Fibroblast of skin of right quadriceps (primary cell): ENCODE measurements at places on chromosomes 7 and 10.

GRCh38 chr7:158067931-158068482, 519.6 kb downstream of the PTPRN2 start:
- DNase-seq = no peak

DNA sequence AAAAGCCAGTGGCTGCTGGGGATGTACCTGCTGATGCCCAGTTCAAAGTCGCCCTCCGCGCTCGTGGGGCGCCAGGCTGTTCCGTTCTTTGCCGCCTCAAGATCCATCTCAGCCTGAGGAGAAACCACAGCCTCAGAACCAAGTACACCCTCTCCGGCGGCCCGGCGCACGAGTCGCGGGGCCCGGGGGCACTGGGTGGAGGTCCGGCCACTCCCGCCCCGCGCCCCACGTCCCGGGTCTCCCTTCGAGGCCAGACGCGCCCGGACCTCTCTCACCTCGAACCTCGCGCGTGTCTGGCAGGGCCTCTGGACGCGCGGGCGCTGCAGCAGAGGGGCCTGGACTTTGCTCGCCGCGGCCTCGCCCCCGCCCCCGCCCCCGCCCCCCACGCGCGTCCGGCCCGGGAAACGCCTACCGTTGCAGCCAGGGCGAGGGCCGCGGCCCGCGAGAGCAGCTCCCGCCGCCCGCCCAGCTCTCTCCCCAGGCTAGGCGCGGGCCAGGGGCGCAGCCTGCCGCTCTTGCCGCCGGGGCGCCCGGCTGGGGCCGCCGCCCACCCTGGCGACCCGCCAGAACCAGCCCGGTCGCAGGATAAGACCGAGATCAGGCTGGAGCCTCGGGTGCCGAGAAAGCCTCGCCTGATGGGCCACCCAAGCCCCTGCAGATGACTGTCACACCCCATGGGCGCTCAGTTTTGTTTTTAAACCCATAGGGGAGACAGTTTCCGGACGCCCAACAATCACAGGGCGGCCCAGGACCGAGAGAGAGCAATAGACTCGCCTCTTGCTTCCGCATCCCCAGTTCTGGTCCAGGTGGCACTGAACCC, at the start of gene ABCB4:
Gene ABCB4 (minus strand): TSS at position 322 of the 820 bp plus-strand sequence. CDS start 215 bp downstream, at position 107.
- DNase-seq = peak; percentile 11

DNA sequence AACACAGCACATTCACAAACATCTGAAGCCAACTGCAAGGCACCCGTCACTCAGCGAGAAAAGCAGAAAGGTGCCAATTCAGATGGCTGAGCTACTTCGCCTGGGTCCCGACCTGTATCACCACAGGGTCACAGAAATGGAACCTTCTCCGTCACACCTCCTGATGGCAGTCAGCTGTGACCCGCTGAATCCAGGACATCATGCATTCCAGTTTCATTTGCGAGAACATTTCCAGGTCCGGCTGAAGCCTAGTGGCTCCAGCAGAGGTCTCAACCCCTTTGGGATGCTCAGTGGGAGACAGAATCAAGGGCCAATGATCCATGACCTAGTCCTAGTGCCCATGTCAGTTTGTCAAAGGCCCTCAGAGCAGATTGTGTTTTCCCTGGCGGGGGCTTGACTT, 193.6 kb upstream of the KLF14 start:
- no peak for DNase-seq

DNA sequence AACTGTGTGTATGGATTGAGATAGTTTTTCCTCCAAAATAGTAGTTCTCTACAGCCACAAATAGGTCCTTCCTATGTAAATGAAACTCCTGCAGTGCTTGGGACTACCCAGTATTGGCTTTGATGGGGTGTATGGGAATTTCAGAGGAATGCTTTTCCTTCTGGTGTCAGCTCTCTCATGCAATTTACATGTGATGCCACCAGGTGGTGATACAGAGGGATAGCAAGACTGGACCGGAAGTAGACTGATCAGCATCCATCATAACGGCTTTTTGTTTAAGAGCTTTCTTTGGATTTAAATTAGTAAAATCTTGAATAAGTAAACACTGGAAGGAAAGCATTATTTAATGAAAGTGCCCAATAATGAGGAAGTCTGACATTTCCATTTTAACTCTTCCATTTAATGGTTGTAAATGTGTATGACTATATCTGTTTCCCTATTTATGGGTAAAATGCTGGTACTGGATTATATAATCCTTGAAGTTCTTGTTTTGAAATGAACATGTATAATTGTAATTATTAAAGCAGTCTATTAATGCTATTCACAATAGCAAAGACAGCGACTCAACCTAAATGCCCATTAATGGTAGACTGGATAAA, 22.7 kb downstream of the DYNC1I1 start:
- DNase-seq = peak; percentile 3

GRCh38 chr7:18354108-18355085, 141.2 kb upstream of the HDAC9 start:
- DNase-seq = no peak

GRCh38 chr10:37975401-37975991, 951 bp downstream of the ZNF25 start:
- DNase-seq = peak; percentile 11

DNA sequence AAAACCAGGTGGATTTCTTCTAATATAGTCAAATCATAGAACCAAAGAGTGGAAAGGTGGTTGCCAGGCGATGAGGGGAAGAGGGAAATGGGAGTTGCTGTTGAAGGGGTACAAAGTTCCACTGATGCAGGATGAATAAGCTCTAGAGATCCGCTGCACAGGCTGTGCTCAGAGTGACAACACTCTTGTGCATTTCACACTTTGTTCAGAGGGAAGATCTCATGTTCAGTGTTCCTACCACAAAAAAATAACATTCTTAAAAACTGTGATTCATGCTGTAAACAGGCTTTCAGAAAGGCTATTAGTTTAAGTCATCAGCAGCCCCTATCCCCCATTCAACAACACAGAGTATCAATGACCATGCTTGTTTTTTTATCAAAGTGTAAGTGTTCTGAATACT, 213.8 kb downstream of the COBL start:
- peak; percentile 25 for DNase-seq

GRCh38 chr10:124291001-124291701, 127.6 kb downstream of the OAT start:
- no peak for DNase-seq

DNA sequence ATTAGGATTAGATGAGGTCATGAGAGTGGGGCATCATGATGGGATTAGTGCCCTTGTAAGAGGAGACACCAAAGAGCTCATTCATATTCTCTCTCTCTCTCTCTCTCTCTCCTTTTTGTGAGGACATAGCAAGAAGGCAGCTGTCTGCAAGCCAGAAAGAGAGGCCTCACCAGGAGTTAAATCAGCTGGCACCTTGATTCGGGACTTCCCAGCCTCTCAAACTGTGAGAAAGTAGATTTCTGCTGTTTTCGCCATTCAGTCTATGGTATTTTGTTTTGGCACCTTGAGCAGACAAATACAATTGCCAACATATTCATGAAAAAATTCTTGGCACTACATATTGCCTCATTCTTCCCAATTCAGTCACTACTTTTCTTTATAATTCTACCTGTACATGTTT, 20.6 kb upstream of the ATAD1 start:
- no peak for DNase-seq

DNA sequence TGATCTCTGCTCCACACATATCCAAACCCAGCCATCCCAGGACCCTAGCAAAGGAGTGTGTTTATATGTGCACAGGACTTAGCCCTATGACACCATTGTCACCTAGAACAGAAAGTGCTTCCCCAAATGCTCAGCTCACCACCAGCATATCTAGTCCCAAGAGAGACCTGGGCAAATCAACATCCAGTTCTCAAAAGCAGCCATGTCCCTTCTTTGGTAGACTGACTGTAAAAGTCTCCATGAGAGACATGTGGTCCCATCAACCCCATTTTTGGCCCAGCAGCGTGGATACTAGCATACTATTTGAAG, 20.9 kb upstream of the ARHGAP22 start:
- no peak for DNase-seq

GRCh38 chr10:119803264-119803663, 69.4 kb downstream of the MCMBP start:
- peak; percentile 80 for DNase-seq

DNA sequence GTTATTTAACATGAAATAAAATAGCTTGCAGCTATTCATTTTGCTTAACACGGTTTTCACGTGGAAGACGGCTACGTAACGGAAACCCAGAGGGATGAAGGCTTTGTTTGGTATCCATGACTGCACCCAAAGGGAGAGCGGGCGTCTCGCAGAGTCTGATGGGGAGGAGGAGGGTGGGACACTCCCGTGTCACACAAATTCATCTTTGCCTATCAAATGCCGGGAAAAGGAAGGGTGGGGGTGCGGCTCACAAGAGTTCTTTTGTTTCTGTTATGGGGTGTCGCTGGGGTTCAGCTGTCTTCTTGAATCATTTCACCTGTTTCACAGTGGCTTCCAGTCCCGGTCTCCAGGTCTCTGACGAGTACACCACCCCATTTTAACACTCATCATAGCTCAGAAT, 108.5 kb downstream of the ZRANB1 start:
- DNase-seq = no peak

- no peak for DNase-seq
Observed at GRCh38 chr7:1496531-1497292, 7.5 kb downstream of the INTS1 start.

DNA sequence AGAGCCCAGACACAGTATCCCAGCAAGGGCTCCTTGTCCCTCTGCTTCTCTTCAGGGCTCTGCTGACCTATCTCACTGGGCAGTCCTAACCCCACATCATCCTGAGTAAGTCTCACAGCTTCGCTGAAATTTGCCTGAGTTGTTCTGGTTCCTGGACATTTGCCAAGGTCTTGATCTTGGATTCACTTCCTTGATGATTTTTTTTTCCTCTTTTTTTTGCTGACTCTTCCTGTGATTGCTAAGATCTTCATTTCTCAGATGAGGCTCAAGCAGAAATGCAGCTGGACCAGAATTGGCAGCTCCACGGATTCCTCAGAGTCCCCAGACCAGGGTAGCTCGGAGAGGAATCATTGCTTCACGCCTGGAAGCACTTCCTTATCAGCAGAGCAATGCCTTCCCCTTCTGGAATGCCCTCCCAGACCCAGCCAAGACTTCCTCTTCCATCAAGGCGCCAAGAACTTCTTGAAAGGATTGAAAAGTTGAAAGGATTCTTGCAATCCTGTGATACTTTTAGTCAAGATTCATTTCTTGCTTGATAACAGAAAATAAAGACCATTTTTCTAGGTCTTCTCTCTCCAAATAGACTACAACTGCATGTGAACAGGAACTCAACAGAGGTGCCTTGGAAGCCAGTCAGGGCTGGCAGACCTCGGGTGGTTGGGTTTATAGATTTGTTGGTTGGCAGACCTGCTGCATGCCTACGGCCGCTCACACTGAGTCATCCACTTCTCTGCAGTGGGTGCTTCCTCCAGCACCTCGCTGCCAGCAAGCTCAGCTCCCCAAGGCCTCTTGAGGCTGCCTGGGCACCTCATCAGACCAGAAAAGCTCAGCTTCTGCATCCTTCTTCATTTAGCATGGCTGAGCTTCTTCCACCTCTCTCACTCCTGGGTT, 8.8 kb upstream of the AFAP1L2 start:
- DNase-seq = peak; percentile 20

- DNase-seq = no peak
Observed at GRCh38 chr7:101140746-101141382, 13.4 kb upstream of the AP1S1 start.

GRCh38 chr7:20327055-20327454, 3.6 kb upstream of the ITGB8 start:
- DNase-seq = peak; percentile 51

DNA sequence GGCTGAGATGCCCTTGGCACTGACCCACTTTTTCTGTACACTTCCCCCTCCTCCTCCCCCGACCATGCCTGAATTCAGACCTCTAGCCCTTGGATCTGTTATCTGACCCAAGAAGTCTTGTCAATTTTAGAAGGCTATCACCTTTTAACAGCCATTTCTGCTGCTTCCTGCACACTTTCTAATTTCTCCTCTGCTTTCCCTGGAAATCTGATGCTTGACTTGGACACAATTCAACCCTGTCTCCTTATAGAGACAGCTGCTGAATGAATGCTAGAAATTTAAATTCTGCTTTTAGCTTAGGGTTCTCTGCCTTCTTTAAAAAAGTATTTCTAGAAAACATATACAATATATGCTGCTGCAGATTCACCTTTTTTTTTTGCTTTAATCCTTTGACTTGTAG, 417.9 kb upstream of the KLF6 start:
- no peak for DNase-seq

DNA sequence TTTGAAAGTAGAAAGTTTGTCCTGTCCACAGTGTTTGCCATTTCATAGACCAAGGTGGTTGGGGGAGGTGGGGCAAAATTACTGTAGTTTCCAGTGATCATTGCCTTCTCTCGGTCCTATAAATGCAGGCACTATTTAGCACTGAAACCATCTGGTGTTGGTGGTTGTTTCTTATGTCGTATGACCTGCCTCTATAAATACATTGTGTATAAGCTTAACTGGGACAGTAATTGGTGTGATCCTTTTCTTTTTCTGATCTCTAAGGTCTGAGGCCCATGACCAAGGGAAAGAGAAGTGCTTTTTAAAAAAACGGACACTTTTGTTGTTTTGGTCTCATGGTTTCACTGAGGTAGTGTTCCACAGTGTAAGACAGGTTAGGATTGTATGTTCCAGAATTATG, 63.1 kb downstream of the AUTS2 start:
- DNase-seq = no peak

DNA sequence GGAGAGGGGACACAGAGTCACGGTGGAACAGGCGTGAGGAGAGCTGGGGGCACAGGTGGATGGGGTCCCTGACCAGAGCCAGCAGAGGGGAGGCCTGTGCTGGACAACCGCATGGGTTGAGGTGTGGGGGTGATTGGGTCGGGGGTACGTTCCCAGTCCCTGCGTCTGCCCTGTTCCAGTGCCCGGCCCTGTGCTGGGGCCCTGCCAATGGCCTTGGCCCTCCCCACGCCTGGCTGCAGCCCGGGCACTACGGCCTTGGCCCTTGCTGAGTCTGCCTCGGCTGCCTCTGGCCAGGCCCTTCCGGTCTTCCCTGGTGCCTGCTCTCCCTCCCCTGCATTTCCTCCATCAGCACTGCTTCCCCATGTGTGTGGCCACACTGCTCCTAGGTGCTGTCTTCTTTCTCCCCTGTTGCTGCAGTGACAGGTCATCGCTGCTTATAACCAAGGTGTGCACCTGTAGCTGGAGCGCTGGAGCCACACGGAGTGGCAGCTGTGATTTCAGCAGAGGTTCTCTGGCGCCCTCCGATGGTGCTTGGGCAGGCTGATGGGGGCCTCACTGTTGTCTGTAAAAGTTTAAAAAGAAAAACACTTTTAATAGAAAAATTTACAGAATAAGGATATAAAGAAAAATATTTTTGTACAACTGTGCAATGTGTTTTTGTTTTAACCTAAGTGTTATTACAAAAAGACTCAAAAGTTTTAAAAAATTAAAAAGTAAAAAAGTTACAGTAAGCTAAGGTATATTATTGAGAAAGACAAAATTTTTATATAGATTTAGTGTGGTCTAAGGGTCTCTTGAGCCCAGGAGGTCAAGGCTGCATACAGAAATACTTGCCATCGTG, 45.2 kb upstream of the BHLHA15 start:
- DNase-seq = no peak

DNA sequence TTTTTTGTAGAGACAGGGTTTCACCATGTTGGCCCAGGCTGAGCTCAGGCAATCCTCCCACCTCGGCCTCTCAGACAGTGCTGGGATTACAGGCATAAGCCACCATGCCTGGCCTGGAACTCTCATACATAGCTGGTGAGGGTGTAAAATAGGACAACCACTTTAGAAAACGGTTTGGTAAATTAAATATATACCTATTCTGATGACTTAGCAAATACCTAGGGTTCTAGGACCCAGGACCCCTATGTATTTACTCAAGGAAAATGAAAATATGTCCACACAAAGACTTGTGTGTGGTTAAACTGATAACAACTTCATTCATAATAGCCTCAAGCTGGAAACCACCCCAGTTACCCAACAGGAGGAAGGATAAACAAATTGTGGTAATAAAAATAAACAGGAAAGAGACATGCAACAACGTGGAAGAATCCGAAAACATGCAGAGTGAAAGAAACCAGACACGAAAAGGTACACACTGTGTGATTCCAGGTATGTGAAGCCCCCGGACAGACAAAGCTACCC, 52.7 kb downstream of the CARD11 start:
- DNase-seq = no peak
